GF-D8 (cell line): ENCODE measurements at places on chromosomes 2 and 18.

DNA sequence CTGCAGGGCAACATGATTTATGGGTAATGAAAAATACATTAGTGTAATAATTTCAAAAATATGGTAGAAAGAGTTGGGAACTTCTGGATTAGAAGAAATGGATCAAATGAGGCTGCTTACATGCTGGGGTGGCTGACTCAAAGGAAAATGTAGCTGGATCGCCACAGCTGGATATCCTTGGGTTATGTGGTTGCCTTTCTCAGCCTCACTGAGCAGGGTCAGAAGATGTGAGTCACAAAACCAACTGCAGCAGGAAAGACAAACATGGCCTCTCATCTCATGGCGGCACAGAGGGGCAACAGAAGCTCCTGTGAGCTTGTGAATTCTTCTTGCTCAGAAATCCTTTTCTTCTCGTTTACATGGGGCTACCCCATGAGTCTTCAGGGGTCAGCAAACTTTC is 317.1 kb upstream of the SPRED2 start:
- DNase-seq = no peak

- no peak for DNase-seq
Observed at GRCh38 chr2:175136334-175137215, 31.4 kb downstream of the ATF2 start.

DNA sequence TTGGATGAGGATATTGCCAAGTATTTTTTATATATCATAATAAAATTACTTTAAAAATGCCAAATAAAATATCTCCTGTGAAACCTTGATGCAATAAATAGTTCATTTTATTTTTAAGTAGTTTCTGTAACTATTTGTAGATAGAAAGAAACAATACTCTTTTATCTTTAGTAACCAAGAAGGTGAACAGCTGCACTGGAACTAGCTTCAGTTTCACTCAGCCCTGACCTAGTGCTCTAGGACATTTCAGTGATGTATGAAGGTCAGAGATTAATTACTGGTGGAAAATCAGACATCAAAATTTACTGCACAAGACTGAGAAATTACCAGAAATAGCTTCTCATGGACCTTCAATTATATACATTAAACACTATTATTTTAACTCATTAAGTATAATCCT is 1305.0 kb downstream of the CNTNAP5 start:
- no peak for DNase-seq

DNA sequence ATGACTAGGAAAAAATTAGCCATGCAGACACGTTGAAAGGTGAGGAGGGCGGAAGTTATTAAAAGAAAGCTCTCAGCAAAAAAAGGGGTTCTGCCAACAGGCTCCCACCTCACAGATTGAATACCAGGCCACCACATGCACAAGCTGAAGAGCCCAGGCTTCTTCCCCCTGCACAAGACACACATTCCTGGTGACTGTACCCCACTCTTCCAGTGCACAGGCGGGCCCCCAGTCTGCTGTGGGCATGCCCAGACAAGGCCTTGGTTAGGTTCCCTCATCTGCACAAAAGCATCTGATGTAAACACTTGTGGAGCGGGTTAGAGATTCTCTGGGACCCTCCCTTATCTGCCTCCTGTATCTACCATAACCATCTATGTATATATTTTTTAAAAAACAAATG is 81.7 kb downstream of the AGPS start:
- no peak for DNase-seq

DNA sequence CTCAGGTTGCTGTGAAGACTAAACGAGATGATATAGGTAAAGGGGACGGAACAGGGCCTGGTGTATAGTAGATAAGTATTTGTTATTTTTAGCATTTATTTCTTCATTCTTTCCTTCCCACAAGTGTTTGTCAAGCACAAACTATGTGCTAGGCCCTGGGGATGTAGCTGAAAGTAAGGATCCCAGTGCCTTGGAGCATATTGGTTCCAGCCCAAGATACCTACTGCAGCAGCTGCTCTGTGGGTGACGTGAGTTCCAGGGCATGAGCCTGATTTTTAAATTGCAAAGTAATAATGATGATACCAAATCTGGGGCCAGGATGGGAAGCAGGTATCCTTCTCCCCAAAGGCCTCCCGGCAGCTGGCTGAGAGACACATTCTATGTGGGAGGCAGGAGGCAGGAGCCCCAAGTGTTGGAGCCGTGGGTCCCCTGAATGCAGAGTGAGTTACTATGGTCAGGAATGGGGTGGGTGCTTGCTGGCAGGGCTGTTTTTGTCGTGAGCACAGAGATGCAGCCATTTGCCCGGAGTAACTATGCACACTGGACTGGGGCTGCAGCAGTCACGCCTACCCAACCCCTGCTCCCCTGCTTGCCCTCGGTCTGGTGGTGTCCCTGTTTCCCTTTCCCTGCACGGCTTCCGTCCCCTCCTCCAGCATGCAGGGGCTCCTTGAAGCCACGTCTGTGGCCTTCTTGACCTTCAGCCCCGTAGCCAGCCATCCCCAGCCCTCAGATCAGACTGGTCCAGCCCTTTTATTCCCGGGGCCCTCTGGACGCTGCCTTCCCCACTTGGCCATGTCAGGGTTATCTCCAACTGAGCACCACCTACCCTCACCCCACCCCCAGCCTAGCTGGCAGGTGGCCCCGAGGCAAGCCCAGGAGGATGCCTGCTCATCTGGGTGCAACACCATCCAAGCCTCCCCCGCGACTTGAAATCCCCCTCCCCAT is 52.4 kb downstream of the INHBB start:
- no peak for DNase-seq

DNA sequence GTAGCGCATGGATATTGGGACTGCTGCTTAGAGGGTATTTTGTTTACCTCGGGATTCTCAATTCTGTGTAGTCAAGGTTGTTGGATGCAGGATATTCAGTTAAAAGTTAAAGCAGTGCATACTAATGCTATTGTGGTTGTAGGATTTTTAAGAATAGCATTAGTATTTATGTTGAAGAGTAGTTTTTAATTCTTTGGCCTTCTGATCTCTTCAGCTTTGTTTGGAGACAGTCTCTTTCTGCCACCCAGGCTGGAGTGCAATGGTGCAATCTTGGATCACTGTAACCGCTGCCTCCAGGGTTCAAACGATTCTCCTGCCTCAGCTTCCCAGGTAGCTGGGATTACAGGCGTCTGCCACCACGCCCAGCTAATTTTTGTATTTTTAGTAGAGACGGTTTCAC is 1.5 kb downstream of the RHBDD1 start:
- DNase-seq = peak; percentile 10

DNA sequence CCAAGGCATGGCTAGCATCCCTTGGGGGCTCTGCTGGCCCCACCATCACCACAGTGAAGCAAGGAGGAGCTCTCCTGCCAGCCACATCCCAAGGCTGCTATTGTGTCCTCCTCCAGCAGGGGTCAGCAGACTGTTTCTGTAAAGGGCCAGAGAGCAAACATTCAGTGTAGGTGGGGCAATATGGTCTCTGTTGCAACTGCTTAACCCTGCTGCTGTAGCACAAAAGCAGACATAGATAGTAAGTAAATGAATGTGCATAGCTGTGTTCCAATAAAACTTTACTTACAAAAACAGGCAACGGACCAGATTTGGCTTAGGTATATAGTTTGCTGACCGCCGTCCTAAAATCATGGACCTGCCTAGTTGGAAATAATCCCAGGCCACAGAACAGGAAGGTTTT is 36.4 kb upstream of the ZBTB7C start:
- DNase-seq = peak; percentile 62

DNA sequence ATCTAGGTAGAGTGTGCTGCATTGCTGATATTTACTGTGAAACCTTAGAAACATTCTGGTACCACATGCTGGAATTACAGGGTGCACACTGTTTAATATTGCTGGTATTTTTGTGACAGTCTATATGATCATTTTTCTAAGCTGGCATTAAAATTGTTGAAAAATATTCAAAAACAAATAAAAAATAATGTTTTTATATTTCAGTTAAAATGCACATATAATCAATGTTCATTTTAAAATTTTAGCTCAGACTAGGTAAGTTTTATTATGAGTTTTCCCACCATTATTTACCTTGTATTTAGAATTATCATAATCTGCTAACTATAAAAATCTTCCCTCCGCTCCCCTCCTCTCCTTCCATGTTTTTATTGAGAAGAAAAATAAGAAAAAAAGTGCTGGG is 283.9 kb upstream of the EPC2 start:
- DNase-seq = no peak

DNA sequence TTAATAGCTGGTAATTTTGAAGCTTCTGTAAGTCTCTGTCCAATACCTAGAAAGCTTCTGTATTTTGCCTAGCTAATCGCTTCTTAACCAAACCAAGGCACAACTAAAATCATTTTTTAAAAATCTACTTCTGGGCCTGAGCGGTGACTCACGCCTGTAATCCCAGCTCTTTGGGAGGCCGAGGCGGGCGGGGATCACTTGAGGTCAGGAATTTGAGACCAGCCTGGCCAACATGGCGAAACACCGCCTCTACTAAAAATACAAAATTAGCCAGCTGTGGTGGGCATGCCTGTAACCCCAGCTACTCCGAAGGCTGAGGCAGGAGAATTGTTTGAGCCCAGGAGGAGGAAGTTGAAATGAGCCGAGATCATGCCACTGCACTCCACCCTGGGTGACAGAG is 148.6 kb upstream of the FIGN start:
- no peak for DNase-seq

DNA sequence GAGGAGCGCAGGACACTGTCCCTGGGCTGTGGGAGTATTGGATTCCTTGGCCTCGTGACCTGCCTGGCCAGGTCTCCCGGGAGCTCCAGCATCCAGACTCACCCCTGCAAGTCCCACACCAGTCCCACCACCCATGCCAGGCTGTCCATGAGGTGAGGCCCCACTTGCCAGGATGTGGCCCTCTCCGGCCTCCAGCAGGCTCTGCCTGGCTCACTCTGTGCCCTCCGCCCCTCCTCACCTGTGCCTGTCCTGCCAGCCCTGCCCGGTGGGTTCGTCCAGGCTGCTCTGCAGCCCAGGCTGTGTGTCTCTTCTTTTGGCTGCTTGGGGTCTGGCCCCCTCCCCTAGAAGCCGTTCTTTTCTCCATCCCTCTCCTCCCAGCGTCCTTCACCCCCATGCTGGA is 436.8 kb upstream of the MYT1L start:
- no peak for DNase-seq

- no peak for DNase-seq
Observed at GRCh38 chr2:8653485-8653884, 28.4 kb upstream of the ID2 start.
